Pancreas (tissue), 10 donors: ENCODE measurements at places on chromosomes 7 and 10. TPM values are rescaled to one million over a fixed set of nuclear protein-coding genes. Genes with fewer than 3 reads are reported as not detected.

- no peaks in the 10 kb centered on the region for H3K4me1 ChIP-seq
- no peak overlapping the region for H3K4me3 ChIP-seq
- H3K27ac ChIP-seq, result no peak overlapping the region
- no peaks in the 10 kb centered on the region for H3K36me3 ChIP-seq
These were observed 14.1 kb upstream of the CEP41 start for GRCh38 chr7:130454959-130455358.

BMPER gene
- total RNA-seq, result 1.6 TPM

DNA sequence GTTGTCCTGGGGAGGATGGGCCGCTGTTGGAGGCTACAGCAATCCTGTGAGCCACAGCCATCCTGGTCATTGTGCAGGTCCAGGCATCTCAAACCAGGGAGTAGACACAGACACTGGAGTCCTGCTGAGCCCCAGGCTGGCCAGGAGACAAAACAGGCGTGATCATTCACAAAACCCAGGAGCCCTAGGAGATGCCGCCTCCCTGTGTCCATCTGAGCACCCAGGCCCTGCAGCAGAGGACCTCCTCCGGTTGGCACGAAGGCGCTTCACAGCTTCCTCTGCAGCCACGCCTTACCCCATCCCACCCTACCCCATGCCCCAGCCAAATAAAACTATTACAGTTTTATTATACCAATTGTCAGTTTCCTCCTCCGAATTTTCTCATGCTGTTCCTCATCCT is 183.6 kb downstream of the PLXNA4 start:
- no peak for DNase-seq
- H3K4me1 ChIP-seq, result no peaks in the 10 kb centered on the region
- H3K4me3 ChIP-seq, result no peak overlapping the region
- no peaks in the 10 kb centered on the region for H3K36me3 ChIP-seq
- H3K27ac ChIP-seq, result no peak overlapping the region

HMX2 gene
- 0.14 TPM for total RNA-seq

- no peak overlapping the region for H3K27ac ChIP-seq
- H3K36me3 ChIP-seq, result no peaks in the 10 kb centered on the region
- DNase-seq, result no peak
These were observed 15.4 kb downstream of the ADCYAP1R1 start for GRCh38 chr7:31067491-31067890.

- DNase-seq, result no peak
- no peak overlapping the region for H3K27ac ChIP-seq
- H3K27me3 ChIP-seq, result no peaks in the 10 kb centered on the region
- no peaks in the 10 kb centered on the region for H3K36me3 ChIP-seq
- H3K4me3 ChIP-seq, result no peak overlapping the region
- peaks cover 3% of the 10 kb centered on the region for H3K4me1 ChIP-seq
These were observed 108.2 kb upstream of the NFE2L3 start for GRCh38 chr7:26043801-26044200.

GRCh38 chr7:91596287-91596686 is 284.2 kb downstream of the MTERF1 start:
- H3K4me3 ChIP-seq, result no peak overlapping the region
- H3K27me3 ChIP-seq, result no peaks in the 10 kb centered on the region
- no peaks in the 10 kb centered on the region for H3K4me1 ChIP-seq
- no peak overlapping the region for H3K27ac ChIP-seq
- H3K36me3 ChIP-seq, result no peaks in the 10 kb centered on the region

SPDYE8 gene
- total RNA-seq, result not detected

- H3K4me1 ChIP-seq, result peaks cover 14% of the 10 kb centered on the region
- H3K36me3 ChIP-seq, result peaks cover 7% of the 10 kb centered on the region
- H3K4me3 ChIP-seq, result peak overlapping the region; percentile 95
These were observed 1.8 kb downstream of the DDIT4 start for GRCh38 chr10:72275351-72276012.

LEP gene
- total RNA-seq, result 5.2 TPM

PLEKHS1 gene
- total RNA-seq, result 6.0 TPM

GRCh38 chr7:144869082-144869481 is 33.2 kb upstream of the TPK1 start:
- H3K36me3 ChIP-seq, result no peaks in the 10 kb centered on the region
- H3K27ac ChIP-seq, result no peak overlapping the region
- no peaks in the 10 kb centered on the region for H3K4me1 ChIP-seq
- no peaks in the 10 kb centered on the region for H3K27me3 ChIP-seq
- DNase-seq, result no peak

DNA sequence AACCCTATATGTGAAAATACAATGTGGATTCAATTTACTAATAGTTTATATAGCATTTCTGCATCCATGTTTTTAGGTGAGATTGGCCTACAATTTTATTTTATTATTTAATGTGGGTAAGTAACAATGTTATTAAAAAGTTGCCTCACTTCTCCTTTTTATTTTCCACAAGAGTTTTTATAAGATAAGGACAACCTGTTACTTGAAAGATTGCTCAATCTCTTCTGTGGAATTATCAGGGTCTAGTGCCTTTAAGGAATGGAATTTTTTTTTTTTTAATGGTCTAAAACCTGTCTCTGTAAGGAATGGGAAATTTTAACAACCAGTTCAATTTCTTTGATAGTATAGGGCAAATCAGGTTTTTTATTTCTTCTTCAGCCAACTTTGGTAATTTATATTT is 53.9 kb upstream of the RAB18 start:
- no peak overlapping the region for H3K4me3 ChIP-seq
- no peaks in the 10 kb centered on the region for H3K4me1 ChIP-seq
- no peak overlapping the region for H3K27ac ChIP-seq
- DNase-seq, result no peak
- no peaks in the 10 kb centered on the region for H3K36me3 ChIP-seq

DNA sequence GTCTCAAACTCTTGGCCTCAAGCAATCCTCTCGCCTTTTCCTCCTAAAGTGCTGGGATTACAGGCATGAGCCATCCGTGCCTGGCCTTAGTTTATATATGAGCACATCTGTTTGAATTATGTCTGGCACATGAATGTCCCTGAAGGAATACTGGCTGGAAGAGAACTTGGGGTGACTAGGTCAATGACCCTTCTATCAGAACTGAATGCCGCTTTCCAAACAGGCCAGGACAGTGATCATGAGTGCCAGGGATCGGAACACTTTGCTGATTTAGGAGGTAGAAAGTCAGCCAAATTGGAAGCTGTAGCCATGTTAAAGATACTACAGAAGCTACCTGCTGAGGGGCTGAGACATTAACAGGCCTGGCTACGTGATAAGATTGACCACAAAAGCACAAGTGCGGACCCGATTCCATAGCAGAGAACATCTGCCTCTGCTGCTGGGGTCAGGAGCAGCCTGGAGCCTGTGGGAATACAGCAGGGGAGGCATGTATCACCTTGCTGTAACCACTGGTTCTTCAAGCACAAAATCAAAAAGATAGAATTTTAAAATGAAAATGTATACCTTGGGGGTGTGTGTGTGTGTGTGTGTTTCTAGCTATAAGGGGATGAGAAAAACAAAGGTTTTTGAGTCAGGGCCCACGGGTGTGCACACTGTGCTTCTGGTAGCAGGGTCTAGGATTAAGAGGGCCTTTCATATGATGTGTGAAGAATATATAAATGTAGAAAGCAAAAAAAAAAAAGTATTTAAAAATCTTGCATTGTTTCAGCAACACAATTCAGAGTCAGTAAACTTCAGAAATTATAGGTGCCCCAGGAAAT is 293.7 kb downstream of the BBS9 start:
- H3K4me3 ChIP-seq, result no peak overlapping the region
- no peak overlapping the region for H3K27ac ChIP-seq
- no peaks in the 10 kb centered on the region for H3K36me3 ChIP-seq

DNA sequence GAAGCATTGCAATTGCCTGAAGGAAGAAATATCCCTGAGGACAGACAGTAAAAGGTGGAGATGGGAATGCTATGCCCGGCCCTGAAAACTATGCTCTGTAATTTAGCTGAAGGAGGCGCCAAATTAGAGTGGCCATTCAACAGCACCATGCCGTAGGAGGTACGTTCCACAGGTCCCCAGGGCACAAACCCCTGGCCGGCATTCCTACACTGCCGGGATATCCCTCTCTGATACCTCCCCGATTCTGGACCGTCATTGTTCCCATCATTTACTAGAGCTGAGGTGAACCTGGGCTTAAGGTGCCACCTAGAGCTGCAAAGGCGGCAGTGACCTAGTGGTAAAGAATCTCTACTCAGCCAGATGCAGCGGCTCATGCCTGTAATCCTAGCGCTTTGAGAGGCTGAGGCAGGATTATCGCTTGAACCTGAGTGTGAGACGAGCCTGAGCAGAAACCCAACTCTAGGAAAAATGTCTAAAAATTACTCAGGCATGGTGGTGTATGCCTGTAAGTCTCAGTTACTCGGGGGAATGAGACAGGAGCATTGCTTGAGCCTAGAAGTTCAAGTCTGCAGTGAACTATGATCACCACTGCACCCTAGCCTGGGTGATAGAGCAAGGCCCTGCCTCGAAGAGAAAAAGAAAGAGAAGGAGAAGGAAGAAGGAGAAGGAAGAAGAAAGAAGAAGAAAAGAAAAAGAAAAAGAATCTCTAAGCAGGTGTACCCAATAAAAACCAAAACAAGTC is 53.0 kb upstream of the TNKS2 start:
- no peak overlapping the region for H3K4me3 ChIP-seq
- DNase-seq, result no peak

SLC29A4 gene
- 6.6 TPM for total RNA-seq

DNA sequence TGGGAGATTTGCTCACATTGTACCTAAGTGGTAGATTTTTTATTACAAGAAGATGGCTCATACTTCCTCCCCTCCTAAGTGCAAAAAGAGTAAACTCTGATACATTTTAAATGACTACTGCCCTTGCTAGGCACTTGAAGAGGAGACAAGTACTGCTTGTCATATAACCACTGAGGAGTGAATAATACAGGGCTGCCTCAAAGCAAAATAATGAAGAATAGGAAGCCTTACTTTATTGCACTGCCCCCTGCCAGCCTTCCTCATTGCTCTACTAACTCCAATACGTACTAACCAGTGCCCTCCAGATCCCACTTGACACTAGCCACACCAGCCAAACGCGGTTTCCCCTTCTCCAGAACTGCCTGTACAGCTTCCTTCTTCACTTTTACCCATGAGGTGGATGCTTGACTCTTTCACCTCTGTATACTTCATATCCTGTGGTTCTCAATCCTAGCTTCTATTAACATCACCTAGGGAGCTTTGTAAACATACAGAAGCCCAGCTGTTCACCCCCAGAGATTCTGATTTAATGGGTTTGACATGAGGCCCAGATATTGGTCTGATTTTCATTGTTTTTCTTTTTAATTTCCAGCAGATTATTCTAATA is 11.7 kb upstream of the MTERF1 start:
- no peaks in the 10 kb centered on the region for H3K36me3 ChIP-seq
- no peaks in the 10 kb centered on the region for H3K27me3 ChIP-seq
- no peak overlapping the region for H3K4me3 ChIP-seq

DYDC2 gene
- not detected for total RNA-seq

PPRC1 gene
- 20.4 TPM for total RNA-seq

- H3K4me3 ChIP-seq, result no peak overlapping the region
- no peak overlapping the region for H3K27ac ChIP-seq
These were observed 55.2 kb upstream of the FRMD4A start for GRCh38 chr10:14385596-14386593.

CPVL gene
- total RNA-seq, result 2.8 TPM

DNA sequence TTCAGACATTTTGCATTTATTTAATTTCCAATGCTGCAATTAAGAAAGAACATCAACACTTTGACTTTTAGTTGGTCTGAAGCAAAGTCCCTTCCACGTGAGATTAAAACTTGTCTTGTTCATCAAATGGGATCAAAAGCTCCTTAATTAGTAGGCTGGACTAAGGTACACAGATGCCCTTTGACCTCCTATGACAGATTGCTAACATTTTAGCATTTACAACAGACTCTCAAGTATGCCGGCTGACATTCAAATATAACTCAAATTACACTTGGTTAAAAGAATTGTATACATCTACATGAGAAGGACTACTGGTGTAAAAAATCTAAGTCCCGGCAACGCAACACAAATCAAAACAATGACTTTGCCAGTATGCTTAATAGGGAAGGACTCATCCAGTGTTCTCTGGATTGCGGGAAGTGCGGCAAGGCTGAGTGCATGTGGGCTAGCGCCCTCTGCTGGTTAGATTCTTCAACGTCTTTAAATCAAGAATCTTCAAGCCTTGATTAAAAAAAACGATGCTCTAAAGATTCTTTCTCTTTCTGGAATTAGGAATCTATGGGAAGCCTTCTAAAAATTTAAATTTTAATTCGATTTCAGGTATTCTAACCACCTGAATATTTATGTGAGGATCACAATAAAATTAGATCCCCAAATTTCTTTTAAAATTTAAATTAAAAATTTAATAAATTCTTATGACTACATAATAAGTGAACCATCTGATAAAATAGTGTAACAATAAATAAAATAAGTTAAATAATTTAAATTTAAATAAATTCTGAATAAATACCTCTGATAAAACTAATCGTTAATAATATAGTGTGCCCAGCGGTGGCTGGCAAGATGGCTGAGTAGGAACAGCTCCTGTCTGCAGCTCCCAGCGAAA is 444.7 kb downstream of the DGKB start:
- peak; percentile 66 for DNase-seq
- H3K36me3 ChIP-seq, result no peaks in the 10 kb centered on the region
- H3K4me3 ChIP-seq, result no peak overlapping the region
- no peaks in the 10 kb centered on the region for H3K27me3 ChIP-seq
- no peak overlapping the region for H3K27ac ChIP-seq

GRCh38 chr10:70925377-70926225 is 37.2 kb upstream of the PCBD1 start:
- no peak overlapping the region for H3K27ac ChIP-seq
- H3K4me3 ChIP-seq, result no peak overlapping the region
- H3K4me1 ChIP-seq, result no peaks in the 10 kb centered on the region
- no peaks in the 10 kb centered on the region for H3K27me3 ChIP-seq
- peak; percentile 86 for DNase-seq

GRCh38 chr7:12623885-12624498 is 53.5 kb downstream of the SCIN start:
- no peaks in the 10 kb centered on the region for H3K4me1 ChIP-seq
- DNase-seq, result no peak
- no peak overlapping the region for H3K27ac ChIP-seq
- H3K4me3 ChIP-seq, result no peak overlapping the region

NME8 gene
- not detected for total RNA-seq

- DNase-seq, result no peak
- H3K27me3 ChIP-seq, result no peaks in the 10 kb centered on the region
- H3K4me3 ChIP-seq, result no peak overlapping the region
- H3K4me1 ChIP-seq, result no peaks in the 10 kb centered on the region
These were observed 251.1 kb upstream of the LRRN3 start for GRCh38 chr7:110839866-110840265.

- no peaks in the 10 kb centered on the region for H3K4me1 ChIP-seq
- DNase-seq, result no peak
- no peaks in the 10 kb centered on the region for H3K36me3 ChIP-seq
- no peaks in the 10 kb centered on the region for H3K27me3 ChIP-seq
These were observed 580.0 kb downstream of the XPNPEP1 start for GRCh38 chr10:109343293-109343692.

GRCh38 chr10:75352650-75353049 is 48.9 kb downstream of the ZNF503 start:
- H3K36me3 ChIP-seq, result no peaks in the 10 kb centered on the region
- no peak for DNase-seq
- no peak overlapping the region for H3K27ac ChIP-seq
- H3K4me1 ChIP-seq, result no peaks in the 10 kb centered on the region

ANK3 gene
- total RNA-seq, result 19.0 TPM

GRCh38 chr7:43439631-43440401 is 143.1 kb upstream of the STK17A start:
- no peaks in the 10 kb centered on the region for H3K27me3 ChIP-seq
- H3K4me1 ChIP-seq, result no peaks in the 10 kb centered on the region
- H3K4me3 ChIP-seq, result no peak overlapping the region

GRCh38 chr7:157932498-157933218 is 595.9 kb downstream of the DNAJB6 start:
- no peak overlapping the region for H3K4me3 ChIP-seq
- no peak overlapping the region for H3K27ac ChIP-seq
- H3K4me1 ChIP-seq, result no peaks in the 10 kb centered on the region
- no peaks in the 10 kb centered on the region for H3K36me3 ChIP-seq
- no peaks in the 10 kb centered on the region for H3K27me3 ChIP-seq
